ENCODE measurements at places on chromosomes 5 and 9. TPM values are rescaled to one million over a fixed set of nuclear protein-coding genes. Genes with fewer than 3 reads are reported as not detected.
A peak's percentile ranks its signal among the peaks of the same experiment; 100 is the strongest.

GRCh38 chr9:26170190-26170589, 491.9 kb upstream of the TUSC1 start:
- H3K36me3 ChIP-seq = no peaks in the 10 kb centered on the region
- no peak overlapping the region for H3K27ac ChIP-seq
- no peak for DNase-seq
- no peaks in the 10 kb centered on the region for H3K4me1 ChIP-seq

The CXCL14 gene
- total RNA-seq = 27.9 TPM

GRCh38 chr9:122396614-122397148, 25.9 kb downstream of the PTGS1 start:
- DNase-seq = no peak
- peaks cover 5% of the 10 kb centered on the region for H3K4me1 ChIP-seq
- no peaks in the 10 kb centered on the region for H3K27me3 ChIP-seq

DNA sequence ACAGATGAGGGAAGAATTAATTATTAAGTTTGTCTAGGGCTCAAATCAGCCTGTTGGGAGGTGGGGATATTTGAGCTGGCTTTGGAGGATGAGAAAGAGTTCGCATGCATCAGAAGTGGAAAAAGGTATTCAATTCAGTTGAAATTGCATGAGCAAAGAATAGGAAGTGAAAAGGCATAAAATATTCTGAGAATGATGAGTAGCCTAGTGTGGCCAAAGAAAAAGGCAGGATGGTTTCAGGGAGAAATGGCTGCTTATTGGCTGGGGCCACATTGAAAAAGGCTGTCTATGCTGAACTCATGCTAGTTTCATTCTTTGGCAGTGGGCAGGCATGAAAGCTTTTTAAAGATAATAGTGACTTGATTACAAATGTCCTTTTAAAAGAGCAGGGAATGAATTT, 235.4 kb upstream of the RIOK2 start:
- no peaks in the 10 kb centered on the region for H3K4me1 ChIP-seq
- H3K4me3 ChIP-seq = no peak overlapping the region
- no peak for DNase-seq
- no peaks in the 10 kb centered on the region for H3K27me3 ChIP-seq
- H3K36me3 ChIP-seq = no peaks in the 10 kb centered on the region

The ZNG1F gene
- total RNA-seq = 16.5 TPM

DNA sequence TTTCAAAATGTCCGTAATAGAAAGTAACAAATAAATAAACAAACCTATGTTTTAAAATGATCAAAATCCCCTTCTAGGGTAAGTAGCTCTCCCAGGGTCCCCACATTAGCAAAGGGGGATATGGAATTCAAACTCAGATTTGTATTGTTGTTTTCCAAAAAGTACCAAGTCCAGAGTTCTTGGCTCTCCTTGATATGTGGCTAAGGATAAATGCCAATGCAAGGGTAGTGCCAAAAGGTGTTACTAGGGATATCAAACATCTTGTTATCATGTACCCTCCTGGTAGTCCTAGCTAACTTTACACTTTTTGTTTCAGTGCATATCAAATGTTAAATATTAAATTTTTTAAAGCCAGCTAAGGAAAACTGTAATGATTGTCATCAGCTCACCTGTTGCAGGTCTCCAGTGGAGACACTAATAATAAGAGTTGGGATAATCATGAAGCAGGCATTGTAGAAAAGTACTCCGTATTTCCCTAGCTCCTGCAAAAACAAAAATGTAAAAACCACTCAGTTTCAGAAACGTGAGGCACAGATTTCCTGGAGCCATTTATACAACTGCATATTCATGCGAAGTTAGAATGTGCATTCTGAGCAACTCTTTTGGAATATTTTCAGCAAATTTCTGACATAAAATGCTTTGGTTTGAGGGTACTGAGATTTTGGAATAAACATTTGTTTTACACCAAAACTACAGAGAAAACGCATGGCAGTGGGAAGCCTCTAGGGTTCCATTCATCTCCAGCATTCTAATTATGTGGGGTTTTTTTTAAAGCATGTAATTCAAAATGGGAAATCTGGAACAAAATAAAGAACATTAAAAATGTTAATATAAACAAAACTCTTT, 39.8 kb downstream of the SLC35D2 start:
- peaks cover 54% of the 10 kb centered on the region for H3K4me1 ChIP-seq
- H3K36me3 ChIP-seq = peaks cover 29% of the 10 kb centered on the region
- H3K27me3 ChIP-seq = no peaks in the 10 kb centered on the region
- DNase-seq = no peak

The CDKN2A gene
- 0.73 TPM for total RNA-seq

The LCN2 gene
- total RNA-seq = 383 TPM

DNA sequence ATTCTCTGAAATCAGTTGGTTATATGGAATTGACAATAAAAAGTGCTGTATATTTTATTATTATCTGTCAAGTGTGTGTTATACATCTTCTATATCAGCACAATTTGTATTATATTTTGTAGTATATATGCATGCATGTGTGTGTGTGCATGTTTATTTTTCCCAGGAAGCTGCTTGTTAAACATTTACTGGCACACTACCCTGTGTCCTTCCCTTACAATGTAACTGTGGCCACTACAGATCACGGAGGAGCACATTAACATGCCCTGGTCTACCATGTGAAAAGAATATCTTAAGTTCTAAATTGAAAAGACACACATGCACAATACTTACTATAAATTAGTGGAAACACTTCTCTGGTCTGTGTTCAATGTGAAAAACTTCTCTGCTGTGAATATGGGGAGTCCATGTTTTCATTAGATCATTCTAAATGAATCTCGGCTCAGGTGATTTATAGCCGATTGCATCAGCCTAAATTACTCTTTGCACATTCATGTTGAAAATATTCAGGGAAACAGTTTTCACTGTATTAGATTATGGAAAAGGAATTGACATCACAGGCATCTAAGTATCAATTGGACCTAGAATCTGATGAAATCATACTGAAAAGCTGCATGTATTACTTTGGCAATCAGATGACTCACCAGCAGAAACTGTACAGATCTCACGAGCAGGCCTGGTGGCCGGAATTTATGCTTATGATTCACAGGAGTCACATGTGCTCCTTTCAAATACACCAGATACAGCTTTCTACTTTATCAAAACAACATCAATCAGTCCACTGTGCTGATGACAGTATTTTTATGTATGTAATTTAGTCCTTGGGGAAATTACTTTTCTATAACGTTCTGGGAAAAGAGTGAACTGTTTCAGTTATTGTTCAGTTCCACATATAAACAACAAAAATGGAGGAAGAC, 39.4 kb downstream of the LURAP1L start:
- peaks cover 86% of the 10 kb centered on the region for H3K4me1 ChIP-seq
- no peak overlapping the region for H3K4me3 ChIP-seq
- no peaks in the 10 kb centered on the region for H3K27me3 ChIP-seq
- peak overlapping the region; percentile 73 for H3K27ac ChIP-seq
